ENCODE measurements at places on chromosomes 2 and 18.

GRCh38 chr2:213129311-213129710 lies 22.1 kb downstream of the IKZF2 start:
- no peak for DNase-seq

DNA sequence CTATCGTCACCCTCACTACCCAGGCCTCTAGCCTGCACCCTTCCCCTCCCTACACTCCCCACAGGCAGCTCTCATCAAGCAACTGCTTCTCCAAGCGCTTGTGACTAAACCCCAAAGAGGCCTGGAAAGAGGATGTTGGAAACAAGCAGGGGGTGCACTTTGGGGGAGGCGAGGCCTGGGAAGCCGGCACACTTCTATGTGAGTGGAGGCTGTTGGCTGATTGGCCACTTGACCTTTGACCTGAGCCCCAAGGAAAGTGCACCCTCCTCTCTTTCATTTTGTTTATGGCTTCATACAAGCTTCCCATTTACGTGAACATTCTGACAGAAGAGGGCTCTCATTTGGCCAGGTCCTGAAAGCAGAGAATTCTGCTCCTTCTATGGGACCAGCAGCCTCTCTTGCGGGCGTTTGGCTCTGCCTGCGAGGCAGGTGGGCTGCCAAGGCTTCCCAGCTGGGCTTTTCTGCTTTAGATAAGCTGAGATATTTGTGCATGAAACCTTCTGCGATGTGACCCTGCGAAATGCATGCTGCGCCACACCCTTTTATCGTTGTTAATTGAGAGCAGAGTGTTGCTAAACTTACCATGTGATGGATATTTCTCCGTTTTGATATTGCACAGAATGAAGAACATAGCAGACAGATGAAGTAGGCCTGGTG lies 134.8 kb upstream of the NCK2 start:
- no peak for DNase-seq

DNA sequence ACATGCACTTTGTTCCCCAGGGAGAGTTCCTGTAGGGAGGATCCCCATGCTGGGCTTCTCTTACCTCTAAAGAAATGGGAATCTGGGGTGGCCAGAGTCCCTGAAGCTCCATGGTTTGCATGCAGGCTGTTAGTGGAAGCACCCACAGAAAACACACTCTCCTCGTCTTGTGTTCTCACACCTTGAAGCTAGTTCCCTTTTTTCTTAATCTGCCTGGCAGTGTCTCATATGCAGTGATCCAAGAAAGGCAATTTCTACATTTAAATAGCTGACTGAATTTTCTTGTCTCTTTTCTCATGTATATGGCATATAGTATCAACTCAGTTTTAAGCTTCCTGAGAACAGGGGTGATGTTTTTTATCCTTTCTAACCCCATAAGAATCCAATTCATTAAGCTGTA lies 65.0 kb downstream of the LINC00305 start:
- DNase-seq, result no peak

DNA sequence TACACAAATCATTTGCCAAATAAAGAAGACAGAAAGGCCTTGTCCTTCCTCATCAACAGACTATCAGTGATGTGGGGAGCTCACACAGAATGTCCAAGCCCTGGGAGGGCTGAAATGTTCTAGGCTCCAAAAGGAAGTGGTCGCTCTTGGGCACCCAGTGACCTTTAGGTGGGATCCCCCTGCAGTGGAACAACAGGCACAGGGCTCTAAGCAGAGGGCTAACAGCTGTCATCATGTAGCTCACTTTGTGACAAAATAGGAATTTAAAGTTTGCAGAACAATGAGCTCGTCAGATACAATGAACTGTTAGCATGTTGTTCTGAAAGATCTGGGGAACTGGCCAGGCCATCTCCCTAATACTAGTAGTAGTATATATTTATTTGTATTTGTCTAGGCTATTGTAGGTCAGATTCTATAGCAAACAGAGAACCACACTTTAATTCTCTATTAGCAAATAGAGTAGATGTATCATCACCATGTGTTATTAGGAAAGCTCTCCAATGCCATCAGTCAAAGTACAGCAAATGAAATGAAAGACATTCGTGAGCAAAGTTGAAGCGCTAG lies 151.5 kb upstream of the MAP3K20 start:
- no peak for DNase-seq

DNA sequence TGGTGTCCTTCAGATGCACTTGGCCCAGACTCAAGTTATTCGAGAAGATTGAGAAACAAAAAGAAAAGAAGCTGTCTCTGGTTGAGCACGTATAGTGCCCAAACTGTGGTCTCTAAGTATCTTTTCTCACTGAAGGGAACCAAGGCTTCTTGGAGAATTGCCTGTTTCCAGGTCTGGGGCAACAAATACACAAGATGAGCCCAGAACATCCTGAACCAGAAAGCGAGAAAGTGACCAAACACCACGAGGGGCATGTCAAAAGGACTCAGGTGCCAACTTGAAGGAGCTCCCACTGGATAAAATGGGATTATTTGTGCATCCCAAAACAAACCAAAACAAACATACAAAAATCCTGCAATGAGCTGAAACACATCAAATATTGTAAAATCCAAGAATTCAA lies 13.6 kb upstream of the ATOH8 start:
- no peak for DNase-seq

DNA sequence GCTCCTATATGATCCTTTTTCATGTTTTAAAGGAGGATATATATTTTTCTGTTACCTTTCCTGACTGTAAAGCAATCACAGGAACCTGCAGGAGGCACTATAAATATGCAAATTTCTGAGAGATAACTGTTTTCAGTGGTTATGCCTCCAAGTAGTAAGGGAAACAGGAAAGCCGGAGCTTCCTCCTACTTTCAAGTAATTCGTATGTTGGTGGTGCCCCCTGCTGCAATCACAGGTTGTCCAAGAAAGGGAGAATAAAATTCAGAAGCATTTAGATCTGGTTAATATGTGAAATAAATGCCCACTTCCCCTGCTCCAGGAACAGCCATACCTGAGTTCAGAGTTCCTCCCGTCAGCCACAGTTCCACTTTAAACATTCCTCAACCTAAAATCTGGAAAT lies 12.0 kb upstream of the BCL11A start:
- DNase-seq, result no peak

GRCh38 chr2:115299199-115299598 lies 856.8 kb downstream of the DPP10 start:
- DNase-seq, result no peak

DNA sequence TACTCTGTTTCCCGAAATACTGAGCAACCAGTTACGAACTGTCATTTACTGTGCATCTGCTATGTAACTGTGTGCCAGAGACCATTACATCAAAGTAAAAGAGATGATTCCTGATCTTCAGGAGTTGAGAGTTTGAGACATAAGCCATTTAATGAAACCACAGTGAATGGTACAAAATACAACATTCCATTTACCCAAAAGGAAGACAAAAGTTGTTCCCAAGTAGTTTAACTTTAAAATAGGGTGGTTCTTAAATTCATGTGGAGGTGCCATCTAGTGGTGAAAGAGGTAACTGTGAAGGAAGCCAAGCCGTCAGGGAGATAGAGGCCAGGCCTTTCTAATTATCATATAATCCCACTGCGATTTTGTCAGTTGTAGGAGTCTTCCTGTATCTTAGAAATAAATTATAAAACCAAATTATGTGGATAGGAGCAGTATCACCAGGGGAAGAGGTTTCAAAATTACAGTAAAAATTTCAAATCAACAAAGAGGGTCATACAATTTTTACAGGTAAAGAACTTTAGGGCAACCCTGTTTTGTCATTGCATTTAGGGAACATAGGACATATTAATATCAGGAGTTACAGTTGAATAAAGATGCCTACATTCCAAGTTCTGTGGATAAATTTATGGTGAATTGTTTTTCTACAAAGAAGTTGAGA lies 67.7 kb downstream of the EPAS1 start:
- no peak for DNase-seq

DNA sequence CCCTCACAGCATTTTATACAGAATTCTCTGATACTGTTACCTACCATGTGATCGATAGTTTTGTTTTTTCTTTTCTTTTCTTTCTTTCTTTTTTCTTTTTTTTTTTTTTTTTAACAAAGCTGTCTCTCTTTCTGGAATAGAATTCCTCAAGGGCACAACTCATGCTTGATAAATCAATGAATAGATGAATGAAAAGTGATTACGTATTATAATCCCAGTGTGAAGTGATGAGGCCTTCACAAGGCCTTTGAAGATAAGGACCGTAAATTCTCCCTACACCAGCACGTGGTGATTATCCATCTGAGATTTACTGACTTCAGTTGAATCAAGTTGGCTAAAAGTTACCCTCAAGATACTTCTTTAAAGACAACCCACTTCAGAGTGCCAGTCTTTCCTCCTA lies 46.6 kb upstream of the RMDN2 start:
- DNase-seq, result no peak

- no peak for DNase-seq
These were observed 51.8 kb downstream of the MYO1B start for GRCh38 chr2:191297033-191297432.

- DNase-seq, result no peak
These were observed 89.2 kb downstream of the SOCS6 start for GRCh38 chr18:70377857-70378701.

- DNase-seq, result no peak
These were observed 515.2 kb downstream of the RNF144A start for GRCh38 chr2:7432436-7432835.

DNA sequence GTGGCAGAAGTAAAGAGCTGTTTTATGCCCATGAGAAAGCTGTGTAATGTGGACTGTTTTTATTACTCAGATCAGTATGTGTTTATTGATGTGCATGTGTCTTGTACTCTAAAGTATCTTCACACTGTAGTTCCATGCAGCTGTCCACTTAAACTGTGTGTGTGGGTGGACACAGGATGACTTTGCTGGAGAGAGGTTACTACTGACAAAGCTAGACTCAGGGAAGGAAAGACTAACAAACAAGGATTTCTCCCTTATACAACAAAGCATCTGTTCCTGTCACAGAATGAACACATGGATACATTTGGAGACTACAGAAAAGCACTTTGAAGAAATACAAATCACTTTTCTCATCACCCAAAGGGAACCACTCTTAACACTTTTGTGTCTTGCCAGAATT lies 10.0 kb downstream of the FHOD3 start:
- DNase-seq, result no peak

- DNase-seq, result no peak
These were observed 9.9 kb upstream of the YPEL5 start for GRCh38 chr2:30136764-30137444.

GRCh38 chr2:225668606-225669266 lies 269.2 kb downstream of the NYAP2 start:
- no peak for DNase-seq

- DNase-seq, result no peak
These were observed 93.9 kb downstream of the EVA1A start for GRCh38 chr2:75466708-75467311.

- DNase-seq, result no peak
These were observed 226.2 kb upstream of the RAB6C start for GRCh38 chr2:129753261-129753660.

DNA sequence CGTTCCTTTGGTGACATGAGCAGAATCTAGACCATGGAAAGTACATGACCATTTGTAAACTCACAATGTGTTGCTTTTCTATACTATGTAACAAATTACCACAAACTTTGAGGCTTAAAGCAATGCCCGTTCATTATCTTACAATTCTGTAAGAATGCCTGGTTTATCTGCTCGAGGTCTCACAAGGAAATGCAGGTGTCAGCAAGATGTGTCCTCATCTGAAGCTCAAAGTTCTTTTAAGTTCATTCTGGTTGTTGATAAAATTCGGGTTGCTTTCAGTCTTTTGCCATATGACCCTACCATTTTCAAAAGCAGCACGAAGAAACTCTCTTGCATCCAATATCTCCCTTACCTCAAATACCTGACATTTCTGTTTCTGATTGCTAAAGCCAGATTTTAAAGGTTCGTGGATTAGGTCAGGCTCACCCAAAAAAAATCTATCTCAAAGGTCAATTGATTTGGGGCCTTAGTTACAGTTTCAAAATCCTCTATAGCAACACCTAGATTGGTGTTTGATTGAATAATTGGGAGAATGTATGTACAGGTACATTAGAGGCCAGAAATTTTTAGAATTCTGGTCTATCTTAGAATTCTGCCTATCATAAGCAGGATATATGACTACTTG lies 125.9 kb downstream of the TMEM131 start:
- no peak for DNase-seq

- no peak for DNase-seq
These were observed 173.2 kb downstream of the SOCS6 start for GRCh38 chr18:70462078-70462439.

GRCh38 chr2:241082341-241083090 lies 19.6 kb downstream of the MTERF4 start:
- no peak for DNase-seq

GRCh38 chr18:10226971-10227370 lies 227.5 kb upstream of the APCDD1 start:
- no peak for DNase-seq

DNA sequence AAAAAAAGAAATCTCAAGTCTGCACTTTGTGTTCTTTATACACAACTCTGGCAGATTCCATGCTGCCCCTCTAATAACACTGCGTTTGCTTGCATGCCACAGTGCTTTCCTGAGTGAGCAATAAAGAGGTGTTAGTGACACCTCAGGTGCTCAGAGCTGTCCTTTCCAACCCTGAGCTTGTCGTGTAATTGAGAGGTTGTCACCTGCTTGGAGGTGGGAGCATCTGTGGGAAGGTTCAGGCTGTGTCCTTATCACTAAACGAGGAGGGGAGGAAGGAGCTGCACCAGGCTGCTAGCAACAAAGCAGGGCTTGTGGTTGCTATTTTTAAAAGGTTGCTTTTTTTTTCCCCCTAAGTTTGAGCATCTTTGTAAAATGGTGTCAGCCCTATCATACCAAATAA lies 31.9 kb downstream of the APCDD1 start:
- no peak for DNase-seq

DNA sequence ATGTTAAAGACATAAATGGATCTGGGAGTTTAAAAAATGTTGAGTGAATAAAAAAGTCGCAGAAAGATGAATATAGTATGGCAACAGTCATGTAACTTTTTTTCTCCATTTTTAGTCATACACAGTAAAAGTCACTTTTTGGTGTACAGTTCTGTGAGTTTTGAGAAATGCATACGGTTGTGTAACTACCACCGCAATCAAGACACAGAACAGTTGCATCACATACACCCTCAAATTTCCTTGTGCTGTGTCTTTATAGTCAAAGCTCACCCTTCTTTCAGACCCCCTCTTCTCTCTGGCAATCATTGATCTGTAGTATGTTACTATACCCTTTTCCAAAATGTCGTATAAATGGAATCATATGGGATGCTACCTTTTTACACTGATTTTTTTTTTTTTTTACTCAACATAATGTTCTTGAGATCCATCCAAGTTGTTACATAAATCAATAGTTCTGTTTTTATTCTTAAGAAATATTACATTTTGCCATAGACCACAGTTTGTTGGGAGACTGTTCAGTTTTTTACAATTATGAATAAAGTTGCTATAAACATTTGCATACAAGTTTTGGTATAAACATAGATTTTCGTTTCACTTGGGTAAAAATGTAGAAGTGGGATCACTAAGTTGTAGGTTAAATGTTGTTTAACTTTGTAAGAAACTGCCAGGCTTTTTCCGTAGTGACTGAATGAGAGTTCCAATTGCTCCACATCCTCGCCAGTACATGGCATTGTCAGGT lies 35.4 kb upstream of the AGFG1 start:
- DNase-seq, result no peak

- no peak for DNase-seq
These were observed 462.5 kb upstream of the FSHR start for GRCh38 chr2:49616800-49617199.

GRCh38 chr18:4351005-4351404 lies 104.1 kb downstream of the DLGAP1 start:
- DNase-seq, result no peak

All from tibial artery (tissue), 4 donors.